ENCODE measurements at places on chromosomes 1 and 21. TPM values are rescaled to one million over a fixed set of nuclear protein-coding genes. Genes with fewer than 3 reads are reported as not detected.
A peak's percentile ranks its signal among the peaks of the same experiment; 100 is the strongest.

The LRRC39 gene
- total RNA-seq = 0.42 TPM

DNA sequence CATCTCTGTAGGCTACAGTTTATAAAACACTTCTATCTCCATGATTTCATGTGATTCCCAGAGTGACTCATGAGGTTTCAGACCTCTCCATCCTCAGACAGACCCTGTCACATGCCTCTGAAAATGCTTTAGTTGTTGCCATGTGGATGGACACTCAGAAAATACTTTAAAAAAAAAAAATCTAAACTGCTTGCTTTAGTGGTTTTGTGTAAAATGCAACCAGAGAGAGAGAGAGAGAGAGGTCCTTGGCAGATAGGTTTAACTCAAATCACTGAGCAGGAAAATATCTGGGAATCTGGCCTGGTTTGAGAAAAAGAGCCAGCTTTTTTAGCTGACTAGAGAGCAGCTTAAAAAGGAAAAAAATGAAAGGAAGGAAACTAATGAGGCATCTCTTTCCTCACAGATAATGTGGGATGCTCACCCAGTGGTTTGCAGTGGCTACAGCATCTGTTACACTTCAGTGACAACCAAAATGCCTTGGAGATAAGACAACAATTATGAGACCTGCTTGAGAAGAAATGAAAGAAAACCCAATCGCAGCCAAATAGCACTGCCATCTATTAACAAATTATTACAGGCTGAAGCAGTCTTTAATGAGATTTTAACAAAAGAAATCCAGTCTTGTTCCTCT, 54.6 kb upstream of the SYT14 start:
- DNase-seq = peak; percentile 58

- peak; percentile 56 for DNase-seq
Observed at GRCh38 chr1:17831597-17831996, 76.5 kb downstream of the ACTL8 start.

The KCNT2 gene
- total RNA-seq = 1.0 TPM

The HENMT1 gene
- total RNA-seq = not detected

DNA sequence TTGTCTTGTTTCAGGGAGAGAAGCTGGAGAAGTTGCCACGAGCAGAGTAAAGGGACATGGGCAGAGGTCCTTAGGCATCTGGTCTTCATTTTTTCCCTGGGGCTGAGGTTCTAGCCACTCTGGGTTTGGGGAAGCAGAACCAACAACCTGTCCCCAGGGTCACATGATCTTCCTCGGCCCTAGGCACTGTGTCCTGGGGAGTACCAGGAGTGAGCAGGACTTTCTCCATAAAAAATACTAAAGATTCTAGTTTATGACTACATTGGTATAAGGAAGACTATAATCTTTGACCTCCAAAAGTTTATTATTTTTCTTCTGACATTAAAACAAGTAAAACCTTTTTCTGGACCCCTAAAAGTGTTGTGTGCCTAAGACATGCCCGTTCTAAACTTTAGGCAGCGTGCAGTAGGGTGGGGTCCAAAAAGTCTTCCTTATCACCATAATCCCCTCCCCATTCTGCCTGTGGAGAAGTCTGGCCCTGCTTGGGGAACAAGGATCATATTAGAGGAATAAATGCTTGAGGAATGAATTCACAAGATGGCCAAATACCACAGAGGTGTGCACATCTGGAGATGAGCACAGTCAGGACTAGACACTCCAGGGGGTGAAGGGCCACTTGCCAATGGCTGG, 19.3 kb upstream of the IGSF3 start:
- no peak for DNase-seq

- DNase-seq = no peak
Observed at GRCh38 chr1:21763694-21764419, 19.1 kb downstream of the USP48 start.

GRCh38 chr1:81547261-81547911, 253.3 kb upstream of the ADGRL2 start:
- DNase-seq = no peak

DNA sequence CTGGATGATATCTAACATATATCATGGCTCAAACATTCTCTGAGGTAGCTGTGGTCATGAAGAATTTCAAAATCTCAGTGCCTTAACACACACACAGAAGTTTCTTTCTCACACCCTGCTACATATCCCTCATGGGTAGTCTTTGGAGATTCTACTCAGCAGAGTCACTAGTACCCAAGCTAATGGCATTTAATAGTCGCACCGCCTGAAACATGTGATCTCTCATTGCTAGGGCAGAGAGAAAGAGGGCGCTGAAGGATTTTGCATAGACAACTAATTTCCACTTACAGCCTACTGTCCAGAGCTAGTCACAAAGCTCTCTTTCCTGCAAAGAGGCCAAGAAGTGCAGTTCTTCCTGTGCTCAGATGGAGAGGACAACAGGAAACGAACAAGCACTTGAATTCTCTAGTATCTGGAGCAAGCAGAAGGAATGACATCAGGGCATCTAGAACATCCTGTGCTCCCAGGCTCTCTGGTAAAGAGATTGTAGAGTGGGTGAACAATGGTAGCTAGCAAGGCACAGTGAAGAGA, 183.4 kb upstream of the PTBP2 start:
- DNase-seq = peak; percentile 40

The RASAL2 gene
- total RNA-seq = 12.2 TPM

- no peak for DNase-seq
Observed at GRCh38 chr1:63717511-63718065, 56.2 kb upstream of the ROR1 start.

The C1orf185 gene
- not detected for total RNA-seq

DNA sequence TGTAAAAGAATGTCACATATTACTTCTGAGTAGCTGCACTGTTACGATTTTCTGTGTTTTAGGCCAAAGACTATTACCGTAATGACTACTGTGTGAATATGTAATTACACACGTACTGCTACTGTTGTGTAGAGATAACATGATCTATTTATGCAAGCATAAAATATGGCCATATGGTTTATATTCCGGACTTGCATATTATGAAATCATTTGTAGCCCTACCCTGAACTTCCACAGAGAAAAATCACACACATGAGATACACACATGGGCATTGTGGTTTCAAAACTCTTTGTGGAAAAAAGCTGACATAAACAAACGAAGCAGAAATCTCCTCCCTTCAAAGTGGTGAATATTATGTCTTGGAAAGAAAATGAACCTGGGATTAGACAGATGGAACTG, 373.0 kb upstream of the ADAMTS5 start:
- DNase-seq = no peak

The NUDC gene
- 134 TPM for total RNA-seq

- DNase-seq = no peak
Observed at GRCh38 chr1:173887627-173888026, 19.4 kb downstream of the ZBTB37 start.

Measured in Daoy (cell line).